Mesenteric fat pad (tissue), 1 donor: ENCODE measurements at places on chromosomes 6 and 20. TPM values are rescaled to one million over a fixed set of nuclear protein-coding genes. Genes with fewer than 3 reads are reported as not detected.

- DNase-seq: no peak
These were observed 83.9 kb downstream of the CDC5L start for GRCh38 chr6:44471271-44471981.

GRCh38 chr20:5835321-5835821 lies 85.2 kb downstream of the SHLD1 start:
- DNase-seq: no peak

- DNase-seq: no peak
These were observed 150.2 kb upstream of the MAN1A1 start for GRCh38 chr6:119499797-119500196.

The RBM24 gene
- total RNA-seq: 1.3 TPM

DNA sequence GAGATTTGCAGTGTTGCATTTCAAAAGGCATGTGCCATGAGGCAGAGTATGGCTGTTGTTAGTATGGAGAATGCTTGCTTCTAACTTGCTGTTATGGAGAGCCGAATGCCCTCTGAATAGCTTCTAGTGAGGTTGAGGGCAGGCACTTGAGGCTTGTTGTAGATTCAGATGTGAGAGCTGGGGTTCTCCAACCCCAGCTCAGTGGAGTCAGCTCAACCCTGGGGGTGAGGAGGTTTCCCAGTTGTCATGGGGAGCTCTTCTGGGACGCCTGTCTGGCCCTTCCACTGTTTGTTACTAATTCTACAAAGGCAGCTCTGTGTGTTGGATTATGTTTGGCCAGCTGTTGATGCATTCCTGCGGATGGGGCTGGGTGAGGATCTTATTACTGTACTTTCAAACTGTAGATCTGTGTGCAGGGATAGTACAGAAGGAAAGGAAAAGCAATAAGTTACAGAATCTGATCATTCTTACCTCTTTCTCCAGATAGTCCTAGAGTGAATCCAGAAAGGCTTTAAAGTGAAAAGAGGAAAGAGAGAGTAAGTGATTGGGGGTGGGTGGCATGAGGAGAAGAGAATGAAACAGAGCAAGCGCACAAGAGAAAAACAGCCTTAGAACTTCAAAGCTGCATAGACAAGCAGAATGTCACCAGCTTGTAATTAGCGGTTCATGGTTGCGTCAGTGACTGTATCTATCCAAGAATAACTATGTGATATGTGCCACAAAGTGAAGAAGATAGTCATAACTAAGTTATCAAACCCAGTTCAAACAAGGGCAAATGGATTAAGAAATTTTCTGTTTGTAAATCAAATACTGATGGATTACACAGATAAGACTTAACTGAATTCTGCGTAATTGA lies 148.7 kb downstream of the PRL start:
- DNase-seq: no peak

GRCh38 chr6:108789475-108789874 lies 58.7 kb upstream of the ARMC2 start:
- DNase-seq: no peak

The E2F1 gene
- total RNA-seq: 2.3 TPM

- DNase-seq: peak; percentile 33
These were observed 18.5 kb upstream of the SERPINB9 start for GRCh38 chr6:2921520-2922115.

The MLIP gene
- total RNA-seq: 0.29 TPM

GRCh38 chr6:125206389-125206788 lies 52.8 kb downstream of the TPD52L1 start:
- no peak for DNase-seq

DNA sequence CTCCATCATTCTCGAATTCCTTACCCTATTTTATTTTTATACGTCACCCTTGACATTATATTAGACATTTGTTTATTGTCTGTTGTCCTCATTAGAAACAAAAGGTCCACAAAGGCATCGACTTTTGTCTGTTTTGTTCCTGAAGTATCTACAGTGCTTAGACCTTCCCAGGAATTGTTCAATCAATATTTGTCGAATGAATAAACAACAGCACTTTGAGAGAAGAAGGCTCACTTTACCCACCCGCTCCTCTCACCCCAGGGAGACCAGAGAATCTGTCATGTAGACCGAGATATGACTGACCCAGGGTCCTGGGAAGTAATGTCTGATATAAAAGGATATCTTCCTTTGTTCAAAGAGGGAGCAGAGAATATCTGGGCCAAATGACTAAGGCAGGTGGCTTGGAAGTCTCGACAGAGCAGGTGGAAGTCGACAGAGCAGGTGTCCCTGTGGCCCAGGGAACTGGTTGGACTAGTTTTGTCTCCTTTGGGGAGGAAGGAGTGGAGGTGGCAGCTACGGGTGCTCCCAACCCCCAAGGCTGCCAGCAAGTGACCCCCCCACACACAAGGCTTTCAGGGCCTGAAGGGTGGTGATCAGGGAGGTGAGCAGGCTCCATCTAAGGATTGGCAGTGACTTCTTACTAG lies 14.8 kb upstream of the CHMP4B start:
- no peak for DNase-seq

DNA sequence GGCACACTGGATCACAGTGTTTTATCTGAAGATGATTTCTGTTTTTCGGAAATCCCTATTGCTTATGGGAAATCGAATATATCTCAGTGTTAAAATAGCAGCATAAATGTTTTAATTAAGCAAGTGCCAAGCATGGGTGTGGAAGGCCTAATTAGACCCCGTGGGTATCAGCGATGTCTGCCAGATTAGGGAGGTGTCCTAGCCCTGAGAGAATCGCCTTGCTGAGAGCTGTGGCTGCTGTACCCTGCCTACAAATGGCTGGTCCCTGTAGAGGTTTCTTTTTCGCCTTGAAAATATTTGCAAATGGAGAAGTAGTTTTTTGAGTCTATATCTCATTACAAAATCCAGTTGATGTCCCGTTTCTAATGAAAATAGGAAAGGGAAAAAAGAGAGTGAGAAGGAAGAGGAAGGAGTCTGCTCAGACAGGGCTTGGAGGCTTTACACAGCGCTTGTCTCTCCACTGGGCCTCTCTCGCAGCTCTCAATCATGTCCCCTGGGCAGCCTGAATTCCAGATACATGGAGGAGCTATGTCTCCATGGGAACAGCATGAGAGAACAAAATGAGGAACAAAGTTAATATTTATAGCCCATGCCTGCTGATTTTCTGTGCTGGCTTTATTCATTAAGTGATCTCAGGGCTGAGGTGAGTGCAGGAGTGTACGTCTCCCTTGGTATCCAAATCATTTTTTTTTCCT lies 35.2 kb upstream of the BCLAF1 start:
- no peak for DNase-seq

The ZKSCAN8 gene
- 15.1 TPM for total RNA-seq

The CBLN4 gene
- 0.32 TPM for total RNA-seq

- no peak for DNase-seq
These were observed 111.9 kb downstream of the HIVEP2 start for GRCh38 chr6:142833054-142833453.

DNA sequence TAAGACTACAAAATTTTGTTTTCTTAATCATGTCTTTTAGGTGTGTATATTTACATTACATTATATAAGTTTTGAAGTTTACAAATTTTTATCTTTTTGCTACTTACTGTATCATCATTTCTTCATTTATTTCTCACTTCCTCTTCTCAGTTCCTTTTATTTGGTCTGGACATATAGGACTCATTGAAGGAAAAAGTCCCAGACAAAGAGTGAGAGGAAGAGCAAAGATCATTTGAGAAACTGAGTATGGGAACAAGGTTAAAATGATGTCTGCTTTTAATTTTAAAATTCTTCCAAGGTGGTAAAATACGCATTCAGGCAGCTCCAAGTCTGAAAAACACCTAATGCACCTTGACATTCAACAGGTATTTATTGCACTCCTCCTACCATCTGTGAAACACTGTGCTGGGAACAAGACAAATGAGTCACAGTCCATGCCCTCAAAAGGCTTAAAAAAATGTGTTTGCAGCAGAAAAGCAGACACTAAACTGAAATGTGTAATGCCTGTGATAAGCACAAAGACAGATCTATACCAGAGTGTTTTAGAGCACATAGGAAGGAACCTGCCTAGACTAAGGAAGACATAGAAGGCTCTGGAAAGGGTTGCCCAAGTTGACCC lies 63.2 kb downstream of the PKIB start:
- no peak for DNase-seq

- no peak for DNase-seq
These were observed 43.2 kb downstream of the PREP start for GRCh38 chr6:105359419-105360370.

The BPIFB1 gene
- total RNA-seq: not detected

GRCh38 chr20:58867211-58867610 lies 14.7 kb downstream of the GNAS start:
- no peak for DNase-seq

The DPPA5 gene
- total RNA-seq: not detected

The GPR6 gene
- not detected for total RNA-seq

The TRIM40 gene
- total RNA-seq: not detected

DNA sequence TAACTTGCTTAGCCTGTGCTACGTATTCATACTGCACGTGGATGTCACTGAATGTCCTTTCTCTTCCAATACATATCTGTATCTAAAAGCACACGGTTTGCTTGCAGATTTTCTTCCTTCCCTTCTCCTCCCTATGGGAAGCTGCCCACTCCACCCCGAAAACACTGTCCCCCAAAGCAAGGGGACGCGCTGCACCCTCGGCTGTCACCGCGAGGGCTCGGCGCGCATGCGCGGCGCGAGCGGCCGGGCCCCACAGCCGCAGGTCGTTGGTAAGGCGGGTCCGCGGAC lies 659 bp downstream of the TMX4 start:
- DNase-seq: peak; percentile 91

DNA sequence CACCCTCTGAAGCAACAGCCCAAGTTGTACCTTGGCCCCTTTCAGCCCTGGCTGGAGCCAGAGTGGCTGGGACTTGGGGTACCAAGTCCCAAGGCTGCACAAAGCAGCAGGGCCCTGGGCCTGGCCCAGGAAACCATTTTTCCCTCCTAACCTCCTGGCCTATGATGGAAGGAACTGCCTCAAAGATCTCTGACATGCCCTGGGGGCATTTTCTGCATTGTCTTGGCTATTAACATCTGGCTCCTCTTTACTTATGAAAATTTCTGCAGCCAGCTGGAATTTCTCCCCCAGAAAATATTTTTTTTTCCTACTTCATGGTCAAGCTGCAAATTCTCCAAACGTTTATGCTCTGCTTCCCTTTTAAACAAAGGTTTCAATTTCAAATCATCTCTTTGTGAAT lies 269.4 kb upstream of the CDYL start:
- DNase-seq: no peak

The CCN6 gene
- not detected for total RNA-seq
